ENCODE measurements at places on chromosomes 6 and 20. TPM values are rescaled to one million over a fixed set of nuclear protein-coding genes. Genes with fewer than 3 reads are reported as not detected.

GRCh38 chr20:39268491-39268951 is 306.4 kb downstream of the DHX35 start:
- no peaks in the 10 kb centered on the region for H3K27me3 ChIP-seq
- no peak for DNase-seq
- no peaks in the 10 kb centered on the region for H3K4me1 ChIP-seq
- no peak overlapping the region for H3K4me3 ChIP-seq

DNA sequence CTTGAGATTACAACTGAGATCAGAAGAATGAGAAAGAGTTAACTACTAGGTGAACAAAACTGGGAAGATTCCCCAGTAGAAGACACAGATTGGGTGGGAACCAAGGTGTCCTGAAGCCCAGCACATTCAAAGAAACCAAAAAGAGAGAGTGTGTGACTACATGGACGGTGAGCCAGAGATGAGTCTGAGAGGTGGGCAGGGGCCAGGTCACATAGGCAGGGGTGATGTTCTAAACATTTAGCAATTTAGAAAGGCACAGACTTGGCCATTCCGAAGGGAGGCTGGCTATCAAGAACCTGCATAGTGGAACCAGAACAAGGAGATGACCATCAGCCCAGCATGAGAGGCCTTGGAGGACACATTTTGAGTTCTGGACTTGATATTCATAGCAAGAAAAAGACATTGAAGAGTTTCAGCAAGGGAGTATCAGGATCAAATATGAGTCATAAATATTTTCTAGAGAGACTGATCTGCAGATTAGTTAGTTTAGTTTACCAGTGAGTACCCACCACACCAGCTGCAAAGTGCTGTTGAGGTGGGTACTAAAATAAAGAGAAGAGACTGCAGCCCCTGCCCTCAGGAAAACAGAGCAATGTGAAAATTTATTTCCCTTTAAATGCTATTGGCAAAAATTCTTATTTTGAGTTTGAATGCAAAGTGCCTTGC is 340.5 kb upstream of the PRDM1 start:
- no peak overlapping the region for H3K4me3 ChIP-seq
- H3K27ac ChIP-seq = no peak overlapping the region
- no peak for DNase-seq
- H3K36me3 ChIP-seq = no peaks in the 10 kb centered on the region

DNA sequence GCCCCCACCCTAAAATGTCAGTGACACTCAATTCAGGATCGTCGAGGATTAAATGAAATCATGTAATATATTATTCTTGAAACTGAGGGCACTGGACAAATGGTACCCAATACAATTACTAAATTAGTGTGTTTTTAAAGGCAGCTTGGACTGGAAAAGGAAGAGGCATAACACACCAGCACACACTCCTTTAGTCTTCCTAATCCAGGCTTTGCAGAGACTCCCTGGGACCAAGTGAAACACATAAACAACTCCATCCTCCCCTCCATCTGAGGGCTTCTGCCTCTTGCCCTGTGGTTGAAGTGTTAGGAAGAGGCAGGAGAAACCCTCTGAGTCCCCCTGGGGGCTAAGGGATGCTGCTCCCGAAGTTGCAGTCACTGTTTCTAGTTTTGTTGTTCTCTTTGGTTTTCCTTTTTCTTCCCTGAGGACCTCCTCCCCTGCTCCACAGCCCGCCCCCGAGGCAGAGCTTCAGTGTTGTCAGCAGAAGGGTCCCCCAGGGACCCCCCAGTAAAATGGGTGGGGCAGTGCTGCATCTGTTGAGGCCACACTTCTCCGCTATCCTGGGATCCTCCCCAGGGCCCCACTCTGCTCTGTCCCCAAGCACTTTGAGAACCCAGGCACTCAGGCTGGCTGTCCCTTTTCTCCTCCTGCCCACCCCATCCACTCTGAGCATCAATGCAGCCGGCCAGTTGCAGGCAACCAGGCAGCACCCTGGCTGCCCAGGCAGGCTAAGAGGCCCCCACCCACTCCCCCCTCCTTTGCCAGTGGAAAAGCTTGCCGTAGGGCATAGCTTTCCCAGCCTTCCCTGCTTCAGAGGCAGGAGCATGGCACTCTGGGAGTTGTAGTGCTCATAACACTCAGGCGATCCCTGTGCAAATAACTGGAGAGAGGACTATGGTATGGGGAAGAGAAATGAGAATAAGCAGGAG is 5.9 kb downstream of the TMEM63B start:
- H3K27me3 ChIP-seq = no peaks in the 10 kb centered on the region
- peak; percentile 13 for DNase-seq
- H3K4me3 ChIP-seq = no peak overlapping the region
- H3K4me1 ChIP-seq = peaks cover 7% of the 10 kb centered on the region
- H3K36me3 ChIP-seq = peaks cover 8% of the 10 kb centered on the region

OPN5 gene
- not detected for total RNA-seq

All from fibroblast of lung (primary cell).